ENCODE measurements at places on chromosomes 2 and 18.

DNA sequence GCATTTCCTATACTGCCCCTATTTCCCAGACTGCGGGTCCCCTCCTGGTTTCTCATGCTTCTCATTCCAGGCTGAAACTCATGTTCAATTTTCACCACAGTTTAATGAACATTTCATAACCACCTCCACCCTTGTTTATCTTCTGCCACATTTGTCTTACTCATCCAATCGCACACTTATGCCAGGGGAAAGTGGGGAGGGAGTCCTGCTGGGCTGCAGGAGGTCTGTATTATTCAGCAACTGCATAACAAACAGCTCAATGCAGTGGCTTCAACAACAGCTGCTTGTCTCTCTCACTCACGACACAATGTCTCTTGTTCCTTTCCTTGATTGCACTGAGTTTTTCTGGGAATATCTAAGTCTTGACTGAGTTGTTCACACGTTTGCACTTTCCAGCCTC is 106.0 kb downstream of the ZNF519 start:
- DNase-seq: no peak

DNA sequence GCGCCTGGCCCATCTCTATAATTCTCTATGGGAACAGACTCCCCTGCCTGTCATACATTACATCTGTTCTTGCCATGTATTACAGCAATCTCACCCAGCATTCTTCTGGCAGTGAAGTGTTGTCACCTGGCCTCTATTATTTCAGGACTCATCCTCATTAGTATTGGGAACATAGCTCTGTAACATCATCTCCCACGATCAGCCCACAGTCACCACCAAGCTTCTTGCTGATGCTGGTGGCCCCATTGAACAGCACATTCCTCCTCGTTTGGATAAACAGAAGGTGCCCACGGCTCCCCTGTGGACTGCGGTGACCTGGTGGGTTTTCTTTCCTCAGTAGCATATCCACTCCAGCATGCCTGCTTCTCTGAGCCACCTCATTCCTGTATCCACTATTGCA is 21.5 kb downstream of the CHCHD5 start:
- no peak for DNase-seq

DNA sequence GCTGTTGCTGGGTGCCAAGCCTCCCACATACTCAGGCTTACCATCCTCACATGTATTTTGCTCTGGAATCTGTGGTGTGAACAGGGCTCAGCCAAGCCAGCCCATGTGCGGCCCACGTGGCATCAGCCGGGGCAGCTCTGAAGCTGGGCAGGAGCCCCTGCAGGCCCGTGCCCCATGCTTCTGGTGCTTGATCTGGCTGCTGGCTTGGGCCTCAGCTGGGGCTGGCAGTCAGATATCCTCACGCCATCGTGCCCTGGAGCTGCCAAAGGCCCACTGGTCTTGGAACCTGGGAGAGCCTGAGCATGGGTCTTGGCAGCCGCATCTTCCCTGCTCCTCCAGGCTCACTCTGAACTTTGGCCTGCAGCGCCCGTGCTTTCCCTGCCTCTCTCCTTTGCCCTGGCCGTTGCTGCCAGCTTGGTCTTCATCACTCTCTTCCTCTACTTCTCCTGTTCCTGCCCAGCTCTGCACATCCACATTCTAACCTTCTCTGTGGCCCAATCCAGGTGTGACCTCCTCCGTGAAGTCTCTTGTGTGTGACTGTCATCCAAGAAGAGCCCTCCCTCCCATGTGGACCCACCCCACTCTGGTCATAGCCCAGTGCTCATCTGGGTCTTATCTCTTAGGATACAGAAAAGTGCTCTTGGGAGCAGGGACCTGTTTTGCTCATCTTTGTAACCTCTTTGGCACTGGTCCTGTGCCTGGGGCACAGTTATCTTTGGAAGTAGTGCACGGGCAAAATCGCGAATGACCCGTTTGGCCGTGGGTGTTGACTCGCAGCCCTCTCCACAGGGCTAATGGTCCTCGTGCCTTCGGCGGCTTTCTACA is 116.1 kb downstream of the RNF144A start:
- no peak for DNase-seq

DNA sequence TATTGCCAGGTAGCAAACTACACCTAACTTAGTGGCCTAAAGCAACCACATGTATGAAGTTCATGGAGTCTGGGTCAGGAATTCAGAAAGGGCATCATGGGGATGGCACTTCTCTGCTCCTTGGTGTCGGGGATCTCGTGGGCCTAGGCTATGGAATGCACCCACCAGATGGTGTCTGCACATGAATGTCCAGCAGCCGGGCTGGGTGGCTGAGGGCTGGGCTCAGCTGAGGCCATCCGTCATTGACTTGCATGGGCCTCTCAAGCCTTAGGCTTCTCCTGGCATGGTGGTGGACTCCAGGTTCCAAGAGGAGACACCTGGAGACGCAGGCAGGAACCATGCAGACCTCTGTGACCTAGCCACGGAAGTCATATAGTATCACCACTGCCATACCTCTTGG is 26.0 kb upstream of the RPL31 start:
- DNase-seq: no peak

GRCh38 chr2:180652794-180653193 is 327.6 kb upstream of the UBE2E3 start:
- DNase-seq: no peak

GRCh38 chr18:66729442-66730239 is 125.8 kb upstream of the CDH19 start:
- DNase-seq: no peak

GRCh38 chr2:71224457-71224856 is 2.4 kb downstream of the PAIP2B start:
- no peak for DNase-seq

DNA sequence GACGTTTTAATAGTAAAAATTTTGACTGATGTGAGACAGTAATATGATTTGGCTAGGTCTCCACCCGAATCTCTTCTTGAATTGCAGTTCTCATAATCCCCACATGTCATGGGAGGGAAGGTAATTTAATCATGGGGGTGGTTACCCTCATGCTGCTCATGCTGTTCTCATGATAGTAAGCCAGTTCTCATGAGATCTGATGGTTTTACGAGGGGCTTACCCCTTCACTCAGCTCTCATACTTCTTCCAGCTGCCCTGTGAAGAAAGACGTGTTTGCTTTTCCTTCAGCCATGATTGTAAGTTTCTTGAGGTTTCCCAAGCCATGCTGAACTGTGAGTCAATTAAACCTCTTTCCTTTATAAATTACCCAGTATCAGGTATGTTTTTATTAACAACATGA is 327.0 kb upstream of the CDH7 start:
- no peak for DNase-seq

GRCh38 chr18:11570769-11571412 is 38.5 kb upstream of the SLC35G4 start:
- no peak for DNase-seq

DNA sequence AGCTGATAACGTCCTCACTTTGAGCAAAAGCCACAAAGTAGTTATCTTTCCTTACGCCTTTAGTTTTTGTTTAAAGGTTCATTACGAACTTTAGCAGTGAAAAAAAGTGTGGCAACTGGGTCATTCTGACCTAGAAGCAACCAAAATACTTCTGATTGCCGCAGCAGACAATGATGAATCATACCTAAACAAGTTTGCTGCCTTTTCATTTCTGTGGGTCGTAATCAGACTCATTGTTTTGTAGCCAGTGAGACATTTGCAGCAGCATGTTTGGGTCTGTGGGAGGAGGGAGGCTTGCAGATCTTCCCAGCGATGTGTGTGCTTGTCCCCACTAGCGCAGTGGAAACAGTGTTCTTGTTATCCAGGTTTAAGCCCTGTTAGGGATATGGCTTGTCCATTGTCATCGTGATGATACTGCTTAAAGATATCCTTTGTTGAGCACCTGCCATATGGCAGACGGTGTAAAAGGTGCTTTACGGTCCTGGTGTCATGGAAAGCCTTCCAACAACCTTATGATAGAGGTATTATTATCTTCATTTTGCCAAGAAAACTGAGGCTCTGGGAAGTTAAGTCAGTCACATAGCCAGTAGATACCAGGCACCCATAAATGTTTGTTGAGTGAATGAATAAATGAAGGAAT is 1.3 kb upstream of the GREB1 start:
- DNase-seq: no peak

DNA sequence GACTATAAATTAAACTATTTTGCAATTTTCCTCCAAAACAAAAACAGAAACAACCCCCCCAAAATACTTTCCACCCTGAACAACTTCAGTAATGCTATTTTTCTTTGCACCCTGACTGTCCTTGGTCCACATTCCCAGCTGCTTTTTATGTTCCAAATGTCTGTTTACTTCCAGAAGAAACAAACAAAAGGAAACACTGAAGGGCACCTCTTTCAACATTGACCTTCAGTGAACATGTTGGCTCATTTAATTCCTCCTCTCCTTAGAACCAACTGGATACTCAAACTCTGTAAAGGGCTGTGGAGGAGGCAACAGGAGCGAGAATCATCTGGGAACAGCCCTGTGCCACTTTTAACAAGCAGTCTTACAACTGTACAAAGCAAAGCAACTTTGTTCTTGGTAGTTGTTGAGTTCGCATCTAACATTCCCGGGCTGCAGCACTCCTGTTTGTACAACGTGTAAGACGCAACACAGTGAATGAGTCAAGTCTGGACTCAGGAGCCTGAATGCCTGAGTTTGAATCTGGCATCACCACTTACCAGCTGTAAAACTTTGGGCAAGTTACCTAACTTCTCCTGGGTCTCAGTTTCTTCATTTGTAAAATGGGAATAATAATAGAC is 111.4 kb upstream of the GATA6 start:
- no peak for DNase-seq
